GM20000 (cell line): ENCODE measurements at places on chromosomes 2 and 18.

DNA sequence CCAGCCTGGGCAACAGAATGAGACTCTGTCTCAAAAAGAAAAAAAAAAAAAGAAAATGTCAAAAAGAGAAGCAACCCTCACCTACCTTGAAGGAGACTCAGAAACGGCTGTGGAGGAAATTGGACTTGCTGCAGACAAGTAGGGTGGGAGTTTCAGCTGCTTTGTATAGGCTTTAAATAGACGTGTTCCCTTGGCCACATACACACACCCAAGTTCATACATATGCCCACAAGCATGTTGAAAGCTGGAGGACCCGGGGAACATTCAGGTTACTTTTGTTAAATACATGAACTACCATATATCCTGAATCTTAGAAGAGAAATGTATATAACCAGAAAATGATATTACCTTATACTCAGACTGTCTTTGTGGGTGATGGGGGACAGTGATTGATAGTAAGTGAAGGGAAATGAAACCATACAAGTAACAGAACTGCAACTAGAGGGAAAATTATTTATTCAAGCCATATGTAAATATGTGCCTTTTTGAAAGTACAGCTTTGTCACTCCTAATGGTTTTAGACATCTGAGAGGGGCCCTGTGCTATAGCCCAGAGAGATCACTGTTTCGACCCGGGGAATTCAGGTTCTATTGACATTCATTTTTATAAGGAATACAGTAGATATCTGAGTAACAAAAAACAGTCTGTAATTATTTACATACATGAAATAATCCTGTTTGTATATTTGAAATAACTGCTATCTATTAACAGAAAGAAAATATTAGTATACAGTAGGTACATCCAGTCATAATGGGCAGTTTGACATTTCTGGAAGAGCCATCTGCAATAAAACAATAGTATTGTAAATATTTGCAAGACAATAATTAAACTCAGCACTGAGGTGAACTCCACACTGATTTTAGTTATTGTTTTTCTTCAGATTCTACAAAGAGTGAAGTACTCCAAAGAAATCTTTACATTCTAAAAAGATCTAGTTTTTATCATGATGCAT, 48.0 kb upstream of the TGIF1 start:
- peak; percentile 70 for DNase-seq

DNA sequence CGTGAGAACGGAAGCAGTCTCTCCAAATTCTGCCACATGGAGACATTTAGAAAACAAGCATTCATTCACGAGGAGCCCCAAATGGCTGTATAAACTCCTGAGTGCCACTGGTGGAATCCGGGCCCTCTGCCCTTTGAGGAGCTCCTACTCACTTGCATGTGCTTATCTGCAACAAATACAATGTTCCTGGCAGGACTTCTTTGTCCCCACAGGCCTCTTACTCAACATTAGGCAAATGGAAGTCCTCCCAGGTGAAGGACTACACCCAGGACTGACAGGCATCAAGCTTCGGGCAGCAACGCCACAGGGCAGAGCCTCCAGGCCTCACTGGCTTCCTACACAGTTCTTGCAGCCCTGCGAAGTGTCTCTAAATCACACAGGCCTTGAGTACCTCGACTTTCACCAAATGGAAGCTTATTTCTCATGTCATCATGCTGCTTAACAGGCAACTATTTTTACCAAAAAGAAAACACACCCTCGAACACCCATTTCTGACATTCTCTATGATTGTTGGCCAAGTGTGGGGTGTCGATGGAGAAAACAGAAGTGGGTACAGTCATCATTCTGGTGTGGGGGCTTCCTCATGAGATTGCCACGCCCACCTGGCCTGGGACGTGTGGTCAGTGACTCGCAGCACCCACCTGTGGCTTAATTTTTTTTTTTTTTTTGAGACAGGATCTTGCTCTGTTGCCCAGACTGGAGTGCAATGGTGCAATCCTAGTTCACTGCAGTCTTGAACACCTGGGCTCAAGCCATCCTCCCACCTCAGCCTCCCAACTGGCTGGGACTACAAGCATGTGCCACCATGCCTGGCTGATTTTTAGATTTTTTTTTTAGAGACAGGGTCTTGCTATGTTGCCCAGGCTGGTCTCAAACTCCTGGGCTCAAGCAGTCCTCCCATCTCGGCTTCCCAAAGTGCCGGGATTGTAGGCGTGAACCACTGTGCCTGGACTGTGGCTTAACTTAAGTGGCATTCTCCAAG, 186.8 kb upstream of the GLI2 start:
- no peak for DNase-seq

- no peak for DNase-seq
Measured at GRCh38 chr2:157415591-157416101, 28.2 kb downstream of the CYTIP start.

GRCh38 chr18:4172196-4173100, 282.7 kb downstream of the DLGAP1 start:
- DNase-seq, result no peak

- peak; percentile 57 for DNase-seq
Measured at GRCh38 chr18:54119524-54120019, 104.9 kb downstream of the MBD2 start.

GRCh38 chr2:207136874-207137273, 28.9 kb downstream of the KLF7 start:
- DNase-seq, result no peak

DNA sequence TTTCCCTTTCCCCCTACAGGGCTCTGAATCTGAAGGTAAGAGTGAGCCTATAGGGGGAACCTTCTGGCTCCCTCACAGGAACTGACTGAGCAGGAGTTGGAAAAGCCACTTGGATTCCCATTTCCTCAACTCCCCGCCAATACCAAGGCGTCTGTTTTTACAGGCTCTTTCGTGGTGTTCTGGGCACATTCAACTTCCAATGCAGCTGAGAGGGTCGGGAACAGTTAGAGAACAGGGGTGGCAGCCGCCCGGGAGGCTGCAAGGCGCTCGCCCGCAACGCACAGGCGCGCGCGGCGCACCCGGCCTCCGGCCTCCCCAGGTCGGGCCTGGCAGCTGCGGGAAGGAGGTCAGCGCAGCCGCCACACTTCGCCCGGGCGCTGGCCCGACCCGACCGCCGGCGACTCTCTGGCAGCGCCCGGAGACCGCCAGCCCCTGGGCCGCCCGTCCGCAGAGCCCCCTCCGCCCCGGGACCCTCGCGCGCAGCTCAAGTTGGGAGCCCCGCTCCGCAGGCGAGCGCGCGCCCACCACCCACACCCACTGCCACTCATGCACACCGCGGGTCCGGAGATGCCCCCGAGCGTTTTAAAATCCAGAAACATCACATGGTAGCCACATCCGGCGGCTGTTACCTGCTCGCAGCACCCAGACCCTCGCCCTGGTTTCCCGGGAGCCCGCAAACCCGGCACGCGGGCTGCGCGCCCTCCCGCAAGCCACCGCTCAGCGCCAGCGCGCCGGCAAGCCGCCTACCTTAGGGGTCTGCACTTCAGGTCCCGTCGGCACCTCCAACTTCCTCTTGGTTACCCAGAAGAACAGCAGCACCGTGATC, 816 bp downstream of the GALNT14 start:
- peak; percentile 48 for DNase-seq

DNA sequence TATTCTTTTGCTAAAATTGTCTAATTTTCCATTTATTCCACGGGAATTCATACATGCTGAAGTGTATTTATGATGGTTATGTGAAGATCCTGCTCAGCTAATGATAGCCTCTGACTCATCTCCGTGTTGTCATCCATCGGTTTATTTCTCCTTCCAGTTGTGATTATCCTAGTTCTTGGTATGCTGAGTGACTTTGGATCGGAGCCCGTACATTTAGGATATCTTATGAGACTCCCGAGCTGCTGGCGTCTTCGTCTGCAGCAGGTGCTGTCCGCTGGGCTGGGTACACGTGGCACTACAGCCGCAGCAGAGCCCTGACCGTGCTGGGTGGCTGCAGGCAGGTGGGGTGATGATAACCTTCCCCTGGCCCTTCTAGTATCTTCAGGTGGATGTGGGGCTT, 40.1 kb upstream of the GALR1 start:
- no peak for DNase-seq

GRCh38 chr2:31476511-31477180, 62.1 kb upstream of the XDH start:
- no peak for DNase-seq

GRCh38 chr2:229914171-229914570, 7.6 kb downstream of the TRIP12 start:
- no peak for DNase-seq

DNA sequence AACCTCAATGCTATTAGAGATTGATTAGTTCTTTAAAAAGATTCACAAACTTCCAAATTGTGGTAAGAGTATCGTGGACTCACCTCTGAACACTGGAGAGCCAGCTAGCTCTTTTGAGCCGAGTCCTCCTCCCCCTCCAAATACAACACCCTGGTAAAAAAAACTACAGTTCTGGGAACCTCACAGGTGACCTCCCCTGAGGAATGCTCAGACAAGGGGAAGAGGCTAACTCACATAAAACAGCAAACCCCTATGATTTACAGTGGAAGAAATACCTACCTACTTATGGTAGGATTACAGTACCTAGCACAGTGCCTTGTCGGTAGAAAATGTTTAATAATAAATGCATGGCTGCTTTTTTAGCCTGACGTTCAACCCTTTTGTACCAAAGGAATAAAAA, 8.4 kb downstream of the ZNF24 start:
- no peak for DNase-seq

- DNase-seq, result no peak
Measured at GRCh38 chr2:121722479-121722878, 14.2 kb downstream of the NIFK start.

- DNase-seq, result peak; percentile 85
Measured at GRCh38 chr2:25165992-25166875, 2.1 kb downstream of the POMC start.

GRCh38 chr2:55976681-55977080, 53.1 kb upstream of the EFEMP1 start:
- DNase-seq, result no peak

GRCh38 chr2:185347445-185347844, 391.2 kb upstream of the FSIP2 start:
- no peak for DNase-seq

DNA sequence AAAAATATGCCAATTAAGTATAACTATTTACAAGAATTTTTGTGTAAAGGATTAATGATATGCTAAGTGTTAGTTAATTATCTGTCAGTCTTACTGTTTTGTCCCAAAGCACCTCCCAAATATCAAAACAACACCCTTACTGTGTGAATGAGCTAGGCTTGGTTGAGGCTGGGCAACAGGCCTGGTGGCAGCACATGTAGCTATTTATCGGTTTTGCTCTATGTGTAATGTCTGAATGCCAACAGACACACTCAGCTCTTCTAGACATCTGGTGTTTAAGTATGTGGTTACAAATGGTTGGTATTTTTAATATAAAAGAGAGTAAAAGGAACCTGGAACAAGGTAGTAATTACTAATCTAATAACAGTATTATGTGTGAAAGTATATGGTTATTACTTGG, 175.3 kb downstream of the RAB3GAP1 start:
- DNase-seq, result no peak

GRCh38 chr18:55384551-55385275, 203.3 kb downstream of the TCF4 start:
- peak; percentile 44 for DNase-seq

- DNase-seq, result no peak
Measured at GRCh38 chr2:141417246-141417797, 713.5 kb downstream of the LRP1B start.

GRCh38 chr2:10303694-10304378, 1.1 kb downstream of the HPCAL1 start:
- DNase-seq, result peak; percentile 76

GRCh38 chr18:74456349-74457042, 612 bp downstream of the DIPK1C start:
- no peak for DNase-seq

DNA sequence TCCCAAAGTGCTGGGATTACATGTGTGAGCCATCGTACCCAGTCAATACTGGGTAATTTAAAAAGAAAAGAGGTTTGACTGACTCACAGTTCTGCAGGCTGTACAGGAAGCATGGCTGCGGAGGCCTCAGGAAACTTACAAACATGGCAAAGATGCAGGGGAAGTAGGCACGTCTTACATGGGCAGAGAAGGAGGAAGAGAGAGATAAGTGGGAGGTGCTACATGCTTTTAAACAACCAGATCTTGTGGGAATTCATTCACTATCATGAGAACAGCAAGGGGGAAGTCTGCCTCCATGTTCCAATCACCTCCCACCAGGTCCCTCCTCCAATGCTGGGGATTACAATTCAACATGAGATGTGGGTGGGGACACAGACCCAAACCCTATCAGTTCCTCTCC, 192.5 kb downstream of the ATAD2B start:
- DNase-seq, result no peak

DNA sequence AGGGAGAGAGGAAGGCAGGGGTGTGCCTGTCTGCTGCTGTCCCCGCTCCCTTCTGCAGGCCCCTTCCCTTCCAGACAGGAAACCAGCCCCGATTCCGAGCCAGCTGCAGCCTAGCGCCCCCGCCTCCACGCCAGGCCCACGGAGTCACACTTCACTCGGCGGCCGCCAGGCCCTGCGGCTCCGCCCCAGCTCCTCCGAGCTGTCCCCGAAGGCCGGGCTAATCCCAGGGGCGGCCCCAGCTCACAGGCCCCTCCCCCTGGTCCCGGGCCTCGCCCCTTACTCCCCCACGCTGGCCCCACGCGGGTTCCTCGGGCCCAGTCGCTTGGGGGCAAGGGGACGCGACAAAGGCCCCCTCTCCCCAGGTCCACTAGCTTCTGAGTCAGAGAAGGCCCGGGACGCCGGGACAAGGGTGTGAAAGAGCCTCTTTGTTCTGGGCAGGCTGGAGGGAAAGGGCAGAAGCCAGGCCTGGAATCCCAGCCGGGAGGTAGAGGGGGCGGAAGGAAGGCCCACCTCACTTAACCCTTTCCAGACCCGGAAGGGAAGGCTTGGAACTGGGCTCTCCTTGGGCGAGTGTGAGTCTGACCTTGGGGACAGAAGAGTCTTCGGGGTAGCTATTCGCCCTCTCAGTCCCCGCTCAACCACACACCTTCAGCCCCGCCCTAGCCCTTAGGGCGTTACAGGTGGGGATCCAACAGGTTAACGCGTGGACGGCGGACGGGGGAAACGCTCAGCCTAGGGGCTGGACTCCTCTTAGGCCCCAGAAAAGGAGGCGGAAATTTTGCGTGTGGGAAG, 1.2 kb downstream of the RTKN start:
- peak; percentile 98 for DNase-seq

- DNase-seq, result no peak
Measured at GRCh38 chr2:99879481-99879880, 262.9 kb downstream of the AFF3 start.

GRCh38 chr2:240703417-240704341, 12.0 kb downstream of the AQP12A start:
- no peak for DNase-seq

- no peak for DNase-seq
Measured at GRCh38 chr2:34045101-34045655, 446.1 kb upstream of the FAM98A start.

- no peak for DNase-seq
Measured at GRCh38 chr2:159905926-159906714, 108.1 kb upstream of the CD302 start.

DNA sequence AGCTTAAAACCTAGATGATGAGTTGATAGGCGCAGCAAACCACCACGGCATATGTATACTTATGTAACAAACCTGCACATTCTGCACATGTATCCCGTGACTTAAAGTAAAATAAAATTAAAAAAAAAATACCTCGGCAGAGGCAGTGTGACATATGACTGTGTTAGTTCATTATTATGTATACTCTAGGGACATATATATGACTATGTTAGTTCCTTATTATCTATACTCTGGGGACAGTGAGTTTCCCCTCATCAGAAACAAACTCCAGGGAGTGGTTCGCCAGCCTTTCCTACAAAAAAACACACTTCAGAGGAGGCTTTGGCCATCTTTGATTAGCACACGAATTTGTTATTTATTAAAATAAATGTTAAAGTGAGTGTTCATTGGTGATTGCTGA, 209.5 kb downstream of the PIEZO2 start:
- DNase-seq, result no peak
